ENCODE measurements at places on chromosomes 7 and 10.

- no peak for DNase-seq
These were observed 3.5 kb downstream of the ANKRD1 start for GRCh38 chr10:90917238-90917967.

- DNase-seq, result no peak
These were observed 255.3 kb downstream of the HPSE2 start for GRCh38 chr10:98980353-98980752.

- no peak for DNase-seq
These were observed 84.1 kb downstream of the PTPRE start for GRCh38 chr10:127990846-127991542.

DNA sequence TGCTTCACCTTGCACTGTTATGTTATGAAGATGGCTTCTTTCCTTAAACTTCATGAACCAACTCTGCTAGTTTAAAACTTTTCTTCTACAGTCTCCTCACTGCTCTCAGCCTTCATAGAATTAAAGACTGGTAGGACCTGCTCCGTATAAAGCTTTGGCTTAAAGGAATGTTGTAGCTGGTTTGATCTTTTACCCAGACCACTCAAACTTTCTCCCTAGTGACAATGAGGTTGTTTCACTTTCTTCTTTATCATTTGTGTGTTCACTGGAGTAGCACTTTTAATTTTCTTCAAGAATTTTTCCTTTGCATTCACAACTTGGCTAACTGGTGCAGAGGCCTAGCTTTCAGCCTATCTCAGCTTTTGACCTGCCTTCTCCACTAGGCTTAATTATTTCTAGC is 316.4 kb upstream of the RNF32 start:
- DNase-seq, result no peak

GRCh38 chr7:83649701-83650100 is 762 bp upstream of the SEMA3E start:
- no peak for DNase-seq

DNA sequence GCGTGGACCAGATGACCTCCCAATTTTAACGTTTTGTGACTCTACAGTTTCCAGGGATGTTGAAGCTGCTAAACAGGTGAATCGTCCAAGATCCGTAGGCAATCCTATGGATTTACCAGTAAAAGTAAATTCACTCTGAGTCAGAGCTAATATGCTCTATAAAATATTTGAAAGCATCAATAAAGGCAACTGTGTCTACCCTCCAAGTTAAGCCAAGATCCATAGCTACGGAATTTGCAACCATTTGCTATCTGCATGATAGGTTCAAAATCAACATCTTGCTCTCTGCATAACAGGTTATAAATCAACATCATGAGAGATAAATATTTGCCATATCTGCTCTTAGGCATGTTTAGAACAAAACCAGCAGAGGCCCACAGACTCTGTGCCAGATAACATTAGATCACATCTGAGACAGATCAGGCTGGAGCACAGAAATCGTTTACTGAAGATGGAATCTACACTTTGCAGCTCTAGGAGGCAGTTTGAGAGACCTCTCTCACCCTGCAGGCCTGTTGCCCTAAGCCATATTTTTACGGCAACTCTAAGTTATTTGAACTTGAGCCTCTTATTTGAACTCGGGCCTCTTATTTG is 80.7 kb upstream of the PDCD4 start:
- no peak for DNase-seq

DNA sequence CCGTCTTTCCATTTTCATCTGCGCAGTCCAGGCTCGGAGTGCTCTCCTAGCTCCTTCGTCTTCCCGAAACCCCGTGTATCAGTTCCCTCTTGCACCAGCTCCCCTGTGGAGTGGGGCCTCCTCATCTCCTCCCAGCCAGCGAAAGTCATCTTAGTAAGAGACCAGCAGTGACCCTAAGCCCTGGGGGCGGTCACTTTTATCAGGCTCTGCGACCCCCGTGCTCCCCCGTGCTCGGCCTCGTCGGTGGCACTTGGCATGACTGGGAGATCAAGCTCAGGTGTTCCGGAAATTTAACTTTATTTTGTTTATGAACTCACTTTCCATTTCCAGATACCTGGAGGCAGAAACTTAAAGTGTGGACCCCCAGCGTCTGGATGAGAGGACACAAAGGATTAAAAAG is 574 bp upstream of the ECHDC3 start:
- DNase-seq, result no peak

- no peak for DNase-seq
These were observed 76.6 kb downstream of the CNNM2 start for GRCh38 chr10:102994531-102995295.

- DNase-seq, result peak; percentile 17
These were observed 37.8 kb upstream of the UBE2H start for GRCh38 chr7:129990403-129991192.

DNA sequence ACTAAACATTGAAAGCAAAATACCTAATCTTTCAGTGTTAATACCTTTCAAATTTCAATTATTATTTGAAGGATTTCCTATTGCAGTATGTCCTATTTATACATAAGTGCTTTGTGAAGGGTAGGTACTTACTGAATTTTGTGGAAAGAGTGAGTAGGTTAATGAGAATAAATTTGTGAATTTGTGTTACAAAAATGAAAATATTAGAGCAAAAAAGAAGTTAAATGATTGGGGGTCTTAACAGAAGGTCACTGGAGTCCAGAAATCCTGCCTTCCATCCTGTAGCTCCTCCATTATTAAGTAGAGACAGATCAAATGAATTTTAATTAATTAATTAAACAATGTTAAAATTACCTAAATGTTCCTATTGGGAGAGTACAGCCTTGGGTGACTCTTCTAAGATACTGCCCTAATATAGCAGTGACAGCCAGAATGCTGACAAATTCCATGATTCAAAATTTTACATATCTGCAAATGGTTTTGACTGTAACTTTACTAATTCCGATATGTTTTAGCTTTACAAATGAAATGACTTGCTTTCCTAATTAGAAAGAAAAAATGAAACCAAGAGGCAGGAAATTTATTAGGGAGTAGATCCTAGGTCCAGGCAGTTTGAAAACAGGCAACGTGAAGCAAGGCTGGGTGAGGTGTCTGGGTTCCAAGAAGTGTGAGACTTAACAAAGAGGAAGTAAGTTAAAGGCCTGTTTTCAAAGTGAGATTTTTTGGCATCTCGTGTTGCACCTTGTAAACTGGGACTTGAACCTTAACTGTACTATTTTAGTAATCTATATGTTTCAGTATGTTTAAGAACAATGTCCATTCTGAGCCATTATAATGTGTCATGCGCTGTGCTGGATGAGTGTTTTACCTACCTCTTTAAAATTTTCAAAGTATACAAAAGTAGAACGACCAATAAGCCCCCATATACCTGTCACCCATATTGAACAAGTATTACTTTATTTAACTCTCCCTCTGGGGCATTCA is 1.5 kb downstream of the PIK3CG start:
- DNase-seq, result no peak

DNA sequence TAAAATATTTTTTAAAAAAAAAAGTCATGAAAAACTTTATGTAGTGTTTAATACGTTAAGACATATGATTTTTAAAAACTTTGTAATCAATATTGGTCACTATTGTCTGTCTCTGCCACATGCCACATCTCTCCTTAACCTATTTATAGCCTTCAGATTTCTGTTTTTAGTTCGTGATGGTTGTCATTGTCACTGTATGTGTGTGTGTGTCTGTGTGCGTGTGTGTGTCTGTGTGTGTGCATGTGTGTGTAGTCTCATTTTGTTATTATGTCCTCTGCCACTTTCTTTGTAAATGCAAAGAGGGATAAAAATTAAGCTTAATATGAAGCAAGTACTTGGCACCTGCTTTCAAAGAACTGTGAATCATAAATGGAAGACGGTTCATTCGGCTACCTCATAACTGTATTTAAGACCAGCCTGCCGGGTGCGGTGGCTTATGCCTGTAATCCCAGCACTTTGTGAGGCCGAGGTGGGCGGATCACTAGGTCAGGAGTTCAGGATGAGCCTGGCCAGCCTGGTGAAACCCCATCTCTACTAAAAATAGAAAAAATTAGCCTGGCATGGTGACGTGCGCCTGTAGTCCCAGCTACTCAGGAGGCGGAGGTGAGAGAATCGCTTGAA is 354.0 kb downstream of the ARL4A start:
- DNase-seq, result no peak

DNA sequence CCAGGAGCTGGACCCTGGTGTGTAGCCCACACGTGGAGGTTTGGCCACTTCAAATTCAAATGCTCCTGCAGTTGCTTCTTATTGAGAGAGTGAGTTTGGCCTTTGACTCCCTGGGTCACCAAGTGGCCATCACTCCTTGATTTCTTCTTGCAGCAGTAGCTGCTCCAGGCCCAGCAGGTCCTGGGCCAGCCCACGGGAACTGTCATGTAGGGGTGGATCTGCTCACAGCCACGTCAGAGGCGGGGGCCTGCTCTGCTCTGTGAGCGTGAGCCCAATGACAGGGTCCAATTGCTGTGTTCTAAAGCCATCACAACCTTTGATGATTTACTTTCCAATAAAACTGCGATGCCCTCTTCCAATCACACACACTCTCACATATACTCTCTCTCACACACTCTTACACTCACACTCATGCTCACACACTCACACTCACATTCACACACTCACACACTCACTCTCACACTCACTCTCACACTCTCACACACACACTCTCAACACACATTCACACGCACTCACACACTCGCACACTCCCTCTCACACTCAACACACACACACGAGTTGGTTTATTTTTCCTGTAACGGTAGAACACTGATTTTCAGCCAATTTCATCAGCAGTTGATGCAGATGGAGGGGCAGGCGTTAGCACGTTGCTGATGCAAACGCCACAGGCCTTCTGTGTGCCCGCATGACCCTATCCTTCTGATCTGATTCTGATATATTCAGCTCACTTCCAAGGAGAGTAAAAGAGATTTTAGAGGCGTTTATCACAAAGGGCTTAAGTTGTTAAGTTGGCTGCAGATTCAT is 210.7 kb upstream of the PPP2R2D start:
- no peak for DNase-seq
